Activated CD4-positive, alpha-beta memory T cell treated with anti-CD3 and anti-CD28 coated beads, Interleukin-2, amount 10 ng/mL, durations not matched to agents 7 days and 5 days (primary cell): ENCODE measurements at places on chromosomes 12 and 14. TPM values are rescaled to one million over a fixed set of nuclear protein-coding genes. Genes with fewer than 3 reads are reported as not detected.

DNA sequence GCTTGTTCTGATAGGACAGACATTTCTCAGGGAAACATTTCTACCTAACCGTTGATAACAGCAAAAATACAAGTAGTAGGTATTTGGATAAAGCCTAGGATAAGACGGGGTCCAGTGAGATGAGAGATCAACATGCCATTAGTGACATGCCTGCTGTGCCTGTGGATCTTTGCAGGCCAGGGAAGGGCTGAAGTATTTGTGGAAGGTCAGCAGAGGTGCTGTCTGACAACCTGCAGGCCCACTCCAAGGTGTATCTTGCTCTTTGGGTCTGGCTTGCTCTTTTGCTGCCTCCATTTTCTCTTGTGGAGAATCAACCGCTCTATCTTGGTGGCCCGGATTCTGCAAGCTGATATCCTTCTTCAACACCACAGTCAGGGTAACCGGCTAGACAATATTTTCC lies 46.7 kb downstream of the MSRB3 start:
- no peak for DNase-seq

NOXRED1 gene
- 0.48 TPM for total RNA-seq

ASCL1 gene
- not detected for total RNA-seq

DNA sequence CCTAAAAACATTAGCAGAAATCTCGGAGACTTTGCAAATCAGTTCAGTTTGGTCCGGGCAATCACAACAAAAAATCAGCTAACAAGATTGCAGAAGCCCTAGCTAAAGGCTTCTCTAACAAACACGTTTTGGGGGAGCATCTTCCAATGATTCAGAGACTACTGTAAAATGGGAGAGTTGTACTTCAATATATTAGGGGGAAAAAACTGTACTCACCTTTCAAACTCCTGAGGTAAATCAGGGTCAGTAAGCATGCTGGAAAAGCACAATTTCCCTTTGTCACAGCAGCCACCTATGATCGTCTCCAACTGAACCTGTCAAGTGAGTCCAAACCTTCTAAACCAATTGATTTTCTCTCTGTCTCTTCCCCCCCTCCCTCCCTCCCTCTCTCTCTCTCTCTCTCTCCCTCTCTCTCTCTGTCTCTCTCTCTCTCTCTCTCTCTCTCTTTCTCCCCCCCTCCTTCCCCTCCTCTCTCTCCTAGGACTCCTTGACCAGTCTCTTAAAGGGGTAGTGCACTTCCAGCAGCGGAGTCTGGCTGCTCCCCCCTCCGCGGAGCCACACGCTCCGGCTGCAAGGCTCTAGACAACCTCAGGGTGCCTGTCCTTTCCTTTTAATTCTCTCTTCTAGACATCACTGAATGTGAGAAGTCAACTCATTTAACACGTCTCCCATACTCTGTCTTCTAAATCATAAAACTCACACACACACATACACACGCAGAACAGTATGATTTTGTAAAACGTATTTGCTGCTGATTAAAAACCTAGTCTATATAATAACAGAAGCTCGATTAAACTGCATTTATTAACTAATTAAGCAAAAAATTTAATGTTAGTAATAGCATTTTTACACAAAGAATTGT lies at the start of gene SOX5:
Gene SOX5, minus strand, starts transcription at position 323 of the 862 bp plus-strand sequence. Its CDS starts 69 bp downstream, at position 254.
- no peak for DNase-seq

DNA sequence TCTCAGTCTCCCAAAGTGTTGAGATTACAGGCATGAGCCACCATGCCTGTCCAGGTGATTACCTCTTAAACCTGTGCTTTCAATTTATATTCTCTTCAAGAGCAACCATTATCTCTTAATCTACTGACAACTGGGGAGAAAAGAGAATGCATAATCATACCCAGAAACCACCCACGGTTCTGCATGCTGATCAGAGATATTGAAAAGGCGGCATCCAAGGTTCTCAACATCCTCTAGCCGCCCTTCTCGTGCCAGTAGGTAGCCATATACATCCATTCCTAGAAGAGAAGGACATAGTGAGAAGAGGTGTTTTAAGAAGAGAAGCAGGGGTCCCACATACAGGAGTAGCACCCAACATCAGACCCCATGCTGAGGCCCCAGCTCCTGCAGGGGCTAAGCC lies 20.8 kb downstream of the ANAPC7 start:
- DNase-seq, result peak; percentile 22

PRB4 gene
- total RNA-seq, result not detected

DNA sequence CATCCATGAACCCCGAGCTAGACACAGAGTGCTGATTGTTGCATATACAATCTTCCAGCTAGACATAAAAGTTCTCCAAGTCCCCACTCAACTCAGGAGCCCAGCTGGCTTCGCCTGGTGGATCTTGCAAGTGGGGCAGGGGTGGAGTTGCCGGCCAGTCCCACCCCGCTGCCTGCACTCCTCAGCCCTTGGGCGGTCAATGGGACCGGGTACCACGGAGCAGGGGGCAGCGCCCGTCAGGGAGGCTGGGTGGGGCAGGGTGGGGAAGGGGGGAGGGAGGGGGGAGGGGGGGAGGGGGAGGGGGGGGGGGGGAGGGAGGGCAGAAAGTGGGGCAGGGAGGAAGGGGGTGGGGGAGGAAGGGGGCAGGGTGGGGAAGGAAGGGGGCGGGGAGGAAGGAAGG lies 63.0 kb downstream of the CCDC60 start:
- DNase-seq, result no peak

DNA sequence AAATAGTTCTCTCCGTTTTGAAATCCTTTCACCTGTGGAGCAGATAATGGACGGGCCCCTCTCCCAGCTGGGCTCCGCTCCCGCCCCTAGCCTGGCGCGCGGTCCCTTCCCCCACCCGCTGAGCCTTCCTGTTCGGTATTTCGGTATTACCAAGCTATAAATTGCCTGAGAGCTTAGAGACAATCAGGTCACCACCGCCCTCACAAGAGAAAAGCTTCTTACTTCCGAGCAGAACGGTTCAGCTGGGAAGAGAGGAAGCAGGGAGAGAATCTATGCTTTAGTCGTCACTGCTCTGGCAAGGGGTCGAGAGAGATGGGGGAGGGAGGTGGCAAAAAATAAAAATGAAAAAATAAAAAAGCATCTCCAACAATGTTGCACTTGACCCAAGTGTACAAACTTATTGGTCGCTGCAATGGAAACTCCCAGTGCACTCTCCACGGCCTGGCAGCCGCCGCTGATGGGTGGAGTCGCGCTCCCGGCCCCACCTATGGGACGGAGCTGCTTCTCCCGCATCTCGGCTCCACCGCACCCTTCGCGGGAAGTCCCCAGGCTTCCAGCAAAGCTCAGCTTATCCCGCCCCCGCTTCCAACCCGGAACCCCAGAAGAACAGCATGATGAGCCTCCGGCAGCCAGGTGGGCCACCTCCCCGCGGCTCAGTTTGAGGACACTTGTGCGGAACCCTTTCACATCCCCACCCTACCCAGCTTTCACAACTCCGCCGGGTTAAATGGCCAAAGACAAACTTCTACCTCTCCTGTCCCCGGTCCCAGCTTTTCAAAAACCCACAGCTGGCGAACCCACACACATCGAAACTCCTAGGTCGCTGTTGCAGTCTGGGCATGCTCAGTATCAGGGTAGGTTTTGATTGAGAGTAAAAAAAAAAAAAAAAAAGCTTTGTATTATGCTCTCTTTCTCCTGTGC lies 832 bp upstream of the SYT1 start:
- DNase-seq, result no peak

GRCh38 chr12:120404271-120404670 lies 33.6 kb upstream of the COX6A1 start:
- DNase-seq, result no peak

DAO gene
- not detected for total RNA-seq

CACNA2D4 gene
- 20.8 TPM for total RNA-seq

CSRP2 gene
- 0.15 TPM for total RNA-seq

GRCh38 chr14:50734950-50735695 lies 67.0 kb upstream of the SAV1 start:
- no peak for DNase-seq

DNA sequence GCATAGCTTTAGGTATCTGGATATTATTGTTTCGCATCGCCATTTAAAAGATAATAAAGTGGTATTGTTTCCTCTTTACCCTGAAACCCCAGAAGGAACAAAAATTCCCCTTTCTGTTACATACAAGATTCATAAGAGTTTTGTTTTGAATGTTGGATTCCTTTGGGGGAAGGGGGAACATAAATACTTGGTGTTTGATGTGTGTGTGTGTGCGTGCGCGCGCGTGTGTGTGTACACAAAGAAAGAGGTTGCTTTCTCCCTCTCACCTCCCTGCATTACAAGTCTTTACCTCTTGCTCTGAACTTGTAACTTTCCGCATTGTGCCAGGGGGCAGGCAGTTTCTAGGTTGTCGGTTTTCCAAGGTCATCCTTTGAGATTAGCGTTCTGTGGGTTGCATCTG lies 76.4 kb downstream of the GPATCH2L start:
- no peak for DNase-seq

- no peak for DNase-seq
Measured at GRCh38 chr12:80226576-80226975, 127.2 kb downstream of the OTOGL start.

DNA sequence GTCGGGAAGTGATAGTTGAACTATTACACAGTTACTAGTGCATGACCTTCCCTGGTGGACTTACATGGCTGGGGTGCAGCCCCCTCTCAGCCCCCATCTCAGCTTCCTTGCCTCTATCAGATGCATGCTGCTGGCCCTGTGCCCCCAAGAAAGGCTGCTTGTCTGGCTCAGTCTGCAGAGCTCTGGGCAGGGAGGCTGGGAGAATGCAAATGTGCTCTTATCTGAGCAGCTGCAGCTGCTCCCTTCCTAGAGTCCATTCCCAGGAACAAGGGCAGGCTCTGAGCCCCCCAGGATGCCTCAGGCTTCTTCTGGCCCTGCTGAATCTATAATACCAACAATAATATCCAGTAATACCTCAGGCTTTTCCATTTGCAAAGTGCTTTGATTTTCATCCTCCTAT lies 218.1 kb upstream of the SRRM4 start:
- DNase-seq, result no peak

MYF5 gene
- not detected for total RNA-seq

CEBPE gene
- total RNA-seq, result 0.83 TPM

- DNase-seq, result no peak
Measured at GRCh38 chr14:106874350-106874749, 1348.0 kb downstream of the TMEM121 start.

DNA sequence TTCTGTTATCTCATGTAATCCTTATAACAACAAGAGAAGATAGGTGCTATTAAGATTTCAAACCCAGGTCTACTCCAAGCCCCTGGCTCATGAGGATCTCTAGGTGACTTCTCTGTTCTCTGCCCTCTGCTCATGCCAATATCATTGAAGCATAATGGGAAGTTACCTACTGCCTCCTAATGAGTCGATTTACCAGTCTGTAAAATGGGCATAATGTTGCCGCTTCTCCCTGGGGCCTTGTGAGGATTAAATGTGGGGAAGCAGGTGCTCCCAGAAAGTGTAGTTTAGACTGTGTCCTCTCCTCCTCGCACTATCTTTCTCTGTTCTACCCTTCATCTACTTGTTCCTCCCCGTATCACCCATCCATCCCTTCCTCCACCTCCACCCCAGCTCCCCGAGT lies 169.2 kb upstream of the LHX5 start:
- no peak for DNase-seq

DNA sequence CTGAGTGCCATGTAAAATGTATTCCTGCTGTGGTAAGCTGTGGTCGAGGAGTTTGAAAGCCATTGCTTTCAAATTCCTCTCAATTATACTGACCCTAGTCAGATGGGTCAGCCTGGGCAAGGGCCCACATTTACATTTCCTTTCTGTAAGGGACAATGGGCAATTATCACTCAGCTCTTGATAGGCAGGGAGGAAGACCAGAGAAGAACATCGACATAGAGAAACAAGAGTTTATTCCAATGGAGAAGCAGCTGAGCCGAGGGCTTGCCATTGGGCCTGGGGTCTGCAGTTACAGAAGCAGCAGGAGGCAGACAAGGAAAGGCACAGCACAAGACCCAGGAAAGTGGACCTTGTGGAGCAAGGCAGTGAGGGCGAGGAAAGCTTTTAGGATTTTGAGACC lies 9.7 kb downstream of the NRIP2 start:
- DNase-seq, result no peak

DNA sequence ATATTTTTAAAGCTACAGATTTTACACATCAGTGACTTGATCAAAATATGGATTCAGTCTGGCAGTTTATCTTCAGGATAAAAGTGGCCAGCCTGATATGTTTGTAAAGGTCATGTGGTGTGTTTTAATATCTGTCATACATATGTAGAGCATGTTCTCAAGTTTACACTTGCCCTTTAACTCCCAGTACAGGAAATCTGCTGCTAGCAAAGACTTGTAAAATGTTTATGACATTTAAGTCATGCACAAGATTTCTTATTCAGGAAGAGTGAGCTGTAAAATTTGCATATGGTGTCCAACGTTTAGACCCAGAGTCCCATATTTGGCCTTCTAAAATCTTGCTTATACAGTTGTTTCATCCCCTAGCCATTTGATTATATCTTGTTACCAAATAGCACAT lies 197.5 kb upstream of the FLRT2 start:
- DNase-seq, result no peak

GRCh38 chr12:69843608-69844007 lies 18.6 kb downstream of the MYRFL start:
- no peak for DNase-seq

- DNase-seq, result no peak
Measured at GRCh38 chr12:98018836-98019235, 496.6 kb upstream of the TMPO start.

MOK gene
- total RNA-seq, result 1.4 TPM

GRCh38 chr14:99183311-99183710 lies 88.7 kb downstream of the BCL11B start:
- DNase-seq, result no peak

DNA sequence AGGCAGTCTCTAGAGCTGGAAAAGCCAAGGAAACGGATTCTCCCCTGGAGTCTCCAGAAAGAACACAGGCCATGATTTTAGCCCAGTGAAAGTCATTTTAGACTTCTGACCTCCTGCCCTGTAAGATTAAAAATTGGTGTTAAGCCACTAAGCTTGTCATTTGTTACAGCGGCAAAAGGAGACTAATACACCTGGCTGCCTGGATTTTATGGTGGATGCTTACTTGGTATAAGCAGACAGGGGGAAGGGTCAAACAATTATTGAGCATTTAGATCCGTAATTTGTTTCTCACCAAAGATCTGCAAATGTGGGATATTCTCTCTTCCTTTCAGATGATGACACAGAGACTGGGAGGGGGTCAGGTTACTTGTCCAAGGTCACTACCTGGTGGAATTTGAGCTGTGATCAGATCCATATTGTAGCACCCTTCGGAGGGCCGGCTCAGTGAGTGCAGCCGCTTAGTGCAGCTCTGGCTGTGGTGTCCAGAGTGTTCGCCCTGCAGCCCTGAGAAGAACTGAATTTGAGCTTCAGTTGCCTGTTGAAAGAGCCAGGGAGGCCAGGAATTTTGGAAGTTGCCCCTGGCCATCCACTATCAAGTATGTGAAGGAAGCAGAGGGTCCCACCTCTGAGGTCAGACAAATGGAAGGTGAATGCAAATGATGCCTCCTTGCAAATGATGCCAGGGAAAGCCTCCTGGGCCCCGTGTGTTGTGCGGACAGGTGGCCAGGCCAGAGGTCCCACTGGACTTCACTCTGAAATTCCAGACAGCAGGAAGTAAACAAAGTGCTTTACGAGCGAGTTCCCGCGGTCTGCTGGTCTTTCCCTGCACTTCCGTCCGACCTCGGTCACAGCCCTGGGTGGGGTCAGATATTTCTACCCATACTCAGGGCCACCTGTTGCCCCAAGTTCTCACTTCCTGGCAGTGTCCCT lies 15.1 kb downstream of the GLRX5 start:
- DNase-seq, result no peak

GRCh38 chr12:86748894-86749293 lies 492.7 kb upstream of the MGAT4C start:
- no peak for DNase-seq
